T-helper 2 cell treated with Interferon-gamma antibody and Interleukin-4, amounts not matched to agents 5 μg/mL and 100 μg/mL, for 36 hours (primary cell): ENCODE measurements at places on chromosomes 13 and 19.
A peak's percentile ranks its signal among the peaks of the same experiment; 100 is the strongest.

- no peak for DNase-seq
These were observed 195.3 kb downstream of the B3GLCT start for GRCh38 chr13:31395090-31395489.

DNA sequence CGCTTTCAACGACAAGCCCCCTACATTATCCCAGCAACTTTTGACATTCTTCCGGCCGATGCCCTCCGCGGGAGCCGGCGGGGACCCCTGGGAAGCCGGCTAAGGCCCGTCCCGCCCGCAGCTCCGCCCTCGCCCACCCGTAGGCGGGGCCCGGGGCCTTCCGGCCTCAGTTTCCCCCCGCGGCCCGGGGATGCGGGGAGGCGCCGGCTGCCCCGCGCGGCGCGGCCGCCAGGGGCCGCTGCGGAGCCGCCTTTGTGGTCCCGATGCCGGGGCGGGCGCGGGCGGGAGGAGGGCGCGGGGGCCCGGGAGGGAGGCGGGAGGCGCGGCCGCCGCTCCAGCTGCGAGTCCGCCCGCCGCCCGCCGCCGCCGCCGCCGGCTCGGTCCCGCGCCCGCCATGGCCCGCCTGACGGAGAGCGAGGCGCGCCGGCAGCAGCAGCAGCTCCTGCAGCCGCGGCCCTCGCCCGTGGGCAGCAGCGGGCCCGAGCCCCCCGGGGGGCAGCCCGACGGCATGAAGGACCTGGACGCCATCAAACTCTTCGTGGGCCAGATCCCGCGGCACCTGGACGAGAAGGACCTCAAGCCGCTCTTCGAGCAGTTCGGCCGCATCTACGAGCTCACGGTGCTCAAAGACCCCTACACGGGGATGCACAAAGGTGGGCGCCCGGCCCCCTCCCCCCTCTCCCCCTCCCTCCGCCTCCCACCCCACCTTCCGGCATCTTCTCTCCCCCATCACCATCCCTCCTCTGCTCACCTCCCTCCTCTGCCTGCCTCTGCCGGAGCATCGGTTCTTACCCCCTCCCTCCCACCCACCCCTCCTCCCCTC, at the start of gene CELF5:
Gene CELF5 (plus strand): TSS at position 316 of the 823 bp plus-strand sequence. CDS start 79 bp downstream, at position 395.
- DNase-seq: peak; percentile 41

GRCh38 chr13:53075356-53076041, 46.9 kb downstream of the OLFM4 start:
- no peak for DNase-seq

DNA sequence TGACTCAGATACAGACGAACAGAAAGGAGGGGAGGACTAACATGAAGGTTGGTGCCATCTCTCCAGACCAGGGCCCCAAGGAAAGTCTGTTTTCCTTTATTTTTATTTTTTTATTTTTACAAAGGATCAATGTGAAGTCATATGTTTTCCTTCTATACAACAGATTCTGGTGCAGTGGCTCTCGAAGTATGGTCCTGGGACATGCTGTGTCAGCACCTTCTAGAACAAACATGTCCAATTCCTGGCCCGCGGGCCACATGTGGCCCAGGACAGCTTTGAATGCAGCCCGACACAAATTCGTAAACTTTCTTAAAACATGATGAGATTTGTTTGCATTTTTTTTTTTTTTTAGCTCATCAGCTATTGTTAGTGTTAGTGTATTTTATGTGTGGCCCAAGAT, 174.7 kb downstream of the FLT1 start:
- no peak for DNase-seq

DNA sequence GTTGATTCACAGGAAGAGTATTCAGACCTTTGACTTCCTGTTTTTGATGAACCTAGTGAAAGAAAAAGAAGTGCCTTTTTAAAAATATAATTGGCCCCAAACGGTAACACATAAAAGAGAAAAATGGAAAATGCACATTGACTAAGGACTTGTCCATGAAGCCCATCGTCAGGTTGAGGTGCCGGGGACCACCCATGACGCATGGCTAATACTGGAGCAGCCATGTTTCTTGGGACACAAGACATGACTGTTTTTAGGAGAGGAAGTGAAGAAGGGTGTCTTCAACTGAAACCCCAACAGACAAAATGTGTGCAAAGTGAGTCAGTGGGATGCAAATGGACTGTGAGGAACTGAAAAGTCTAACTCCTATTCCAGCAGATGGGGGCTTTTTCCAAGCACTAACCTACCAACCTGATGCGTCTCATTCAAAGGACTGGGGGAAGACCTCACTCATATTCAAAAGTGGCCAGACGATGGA, 459.4 kb downstream of the FOXO1 start:
- DNase-seq: no peak

DNA sequence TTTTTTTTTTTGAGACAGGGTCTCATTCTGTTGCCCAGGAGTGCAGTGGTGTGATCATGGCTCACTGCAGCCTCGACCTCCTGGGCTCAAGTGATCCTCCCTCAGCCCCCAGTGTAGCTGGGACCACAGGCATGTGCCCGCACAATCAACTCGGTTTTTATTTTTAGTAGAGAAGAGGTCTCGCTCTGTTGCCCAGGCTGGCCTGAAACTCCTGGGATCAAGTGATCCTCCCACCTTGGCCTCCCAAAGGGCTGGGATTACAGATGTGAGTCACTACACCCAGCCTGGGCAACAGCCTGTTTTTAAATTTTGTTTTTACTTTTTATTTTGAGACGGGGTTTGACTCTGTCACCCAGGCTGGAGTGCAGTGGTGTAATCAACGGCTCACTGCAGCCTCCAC, 2.3 kb upstream of the KDM4B start:
- no peak for DNase-seq

- DNase-seq: no peak
These were observed 293.8 kb downstream of the TSHZ3 start for GRCh38 chr19:31055454-31055853.

DNA sequence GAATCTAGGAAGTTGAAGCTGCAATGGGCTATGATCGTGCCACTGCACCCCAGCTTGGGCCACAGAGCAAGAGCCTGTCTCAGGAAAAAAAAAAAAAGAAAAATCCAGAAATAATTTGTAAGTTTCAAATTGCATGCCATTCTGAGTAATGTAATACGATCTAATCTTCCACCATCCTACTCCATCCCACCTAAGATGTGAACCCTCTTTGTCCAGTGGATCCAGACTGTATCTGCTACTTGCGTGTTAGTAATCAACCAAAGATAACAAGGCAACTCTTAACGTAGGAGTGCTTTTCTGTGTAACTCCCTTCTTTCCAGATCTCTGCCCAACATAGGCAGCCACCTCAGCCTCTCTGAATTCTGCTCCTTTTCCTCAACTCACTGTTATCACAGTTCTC, 24.3 kb downstream of the RFC3 start:
- no peak for DNase-seq

DNA sequence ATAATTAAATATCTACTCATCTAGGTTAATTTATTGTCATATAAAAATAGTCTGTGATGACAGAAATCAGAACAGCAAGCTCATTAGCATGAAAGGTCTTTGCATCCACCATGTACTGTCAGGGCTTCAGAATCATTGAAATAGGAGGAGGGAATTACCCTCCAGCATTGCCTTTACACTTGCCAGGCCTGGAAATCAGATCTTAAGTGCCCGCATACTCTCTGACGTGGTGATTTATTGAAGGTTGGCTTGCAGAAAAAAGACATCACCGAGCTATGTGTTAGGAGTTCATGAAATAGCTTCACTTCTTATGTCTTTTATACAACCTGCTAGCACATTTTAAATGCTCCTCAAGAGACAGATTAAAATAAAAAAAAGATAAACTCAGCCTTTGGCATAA, 661.7 kb upstream of the SLITRK1 start:
- DNase-seq: no peak

DNA sequence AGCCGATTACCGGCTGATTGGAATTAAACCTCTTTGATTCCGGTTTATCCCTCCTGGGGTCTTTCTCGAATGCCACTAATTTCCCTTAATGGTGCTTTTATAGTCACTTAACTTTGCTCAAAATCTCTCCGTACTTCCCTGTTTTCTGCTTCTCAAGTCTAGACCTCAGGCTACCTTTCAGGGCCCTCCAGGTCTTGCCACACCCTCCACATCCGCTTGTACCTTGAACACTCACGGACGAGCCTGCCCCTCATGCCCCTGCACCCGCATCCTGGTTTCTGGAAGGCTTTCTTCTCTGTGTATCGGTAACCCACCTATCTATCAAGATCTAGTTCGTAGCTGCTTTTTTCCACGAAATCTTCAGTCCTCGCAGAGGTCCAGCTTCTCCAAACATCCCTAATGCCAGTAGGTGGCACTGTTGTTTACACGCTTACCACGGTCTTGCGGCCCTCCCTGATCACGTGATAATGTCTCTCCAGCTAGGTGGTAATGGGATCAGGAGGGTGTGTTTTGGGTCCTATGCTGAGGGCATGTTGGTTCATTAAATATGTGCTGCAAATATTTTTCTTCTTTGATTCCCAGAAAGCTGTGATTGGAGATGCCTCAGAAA, 13.8 kb downstream of the ATP12A start:
- DNase-seq: peak; percentile 37

DNA sequence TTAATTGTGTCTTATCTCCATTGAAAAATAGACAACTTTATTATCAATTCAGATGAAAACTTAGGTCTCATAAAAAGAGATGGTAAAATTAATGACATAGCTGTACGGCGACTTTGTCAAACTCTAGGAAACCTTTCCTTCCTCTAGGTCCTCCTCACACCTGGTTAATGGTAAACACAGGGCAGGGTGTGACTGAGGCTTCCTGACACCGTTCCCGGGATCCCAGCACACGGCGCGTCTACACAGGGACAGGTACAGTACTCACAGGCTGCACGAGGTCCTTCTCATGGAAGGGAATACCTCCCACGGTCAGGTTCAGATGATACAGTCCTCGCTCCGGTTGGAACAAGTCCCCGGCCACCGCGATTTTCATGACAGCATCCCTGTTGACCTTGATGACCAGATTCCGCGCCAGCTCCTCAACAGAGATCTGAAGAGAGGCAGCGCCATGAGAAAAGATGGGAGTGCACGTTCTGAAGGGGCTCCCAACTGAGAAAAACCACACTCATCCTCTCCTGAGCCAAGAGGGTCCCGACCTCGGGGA, 35.5 kb downstream of the GAS6 start:
- DNase-seq: no peak

DNA sequence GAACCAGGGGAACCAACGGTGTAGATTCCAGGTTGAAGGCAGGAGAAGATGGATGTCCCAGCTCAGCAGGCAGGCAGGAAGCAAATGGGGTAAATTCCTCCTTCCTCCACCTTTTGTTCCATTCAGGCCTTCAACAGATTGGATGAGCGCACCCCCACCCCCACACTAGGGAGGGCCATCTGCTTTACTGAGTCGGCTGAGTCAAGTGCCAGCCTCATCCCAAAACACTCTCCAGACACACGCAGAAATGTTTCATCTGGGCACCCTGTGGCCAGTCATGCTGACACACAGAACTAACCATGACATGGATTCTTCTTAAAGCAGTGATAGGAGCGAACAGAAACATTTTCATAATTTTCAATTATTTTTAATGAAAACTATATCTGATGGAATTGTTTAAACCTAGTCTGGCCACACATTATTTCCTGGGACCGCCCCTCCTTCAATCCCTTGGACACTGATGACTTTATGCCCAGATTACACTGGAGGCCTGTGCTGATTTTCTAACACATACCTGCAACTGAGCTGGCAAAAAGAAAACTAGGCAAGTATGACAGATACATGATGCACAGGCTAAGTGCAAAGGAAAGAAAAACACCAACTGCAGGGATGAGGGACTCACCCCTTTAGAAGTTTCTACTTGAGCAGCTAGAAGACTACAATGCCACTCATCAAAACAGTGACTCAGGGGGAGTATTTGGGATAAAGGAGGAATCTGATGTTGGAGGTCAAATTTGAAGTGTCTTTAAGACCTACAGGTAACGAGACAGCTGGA, 154.2 kb downstream of the TNFRSF19 start:
- DNase-seq: no peak

DNA sequence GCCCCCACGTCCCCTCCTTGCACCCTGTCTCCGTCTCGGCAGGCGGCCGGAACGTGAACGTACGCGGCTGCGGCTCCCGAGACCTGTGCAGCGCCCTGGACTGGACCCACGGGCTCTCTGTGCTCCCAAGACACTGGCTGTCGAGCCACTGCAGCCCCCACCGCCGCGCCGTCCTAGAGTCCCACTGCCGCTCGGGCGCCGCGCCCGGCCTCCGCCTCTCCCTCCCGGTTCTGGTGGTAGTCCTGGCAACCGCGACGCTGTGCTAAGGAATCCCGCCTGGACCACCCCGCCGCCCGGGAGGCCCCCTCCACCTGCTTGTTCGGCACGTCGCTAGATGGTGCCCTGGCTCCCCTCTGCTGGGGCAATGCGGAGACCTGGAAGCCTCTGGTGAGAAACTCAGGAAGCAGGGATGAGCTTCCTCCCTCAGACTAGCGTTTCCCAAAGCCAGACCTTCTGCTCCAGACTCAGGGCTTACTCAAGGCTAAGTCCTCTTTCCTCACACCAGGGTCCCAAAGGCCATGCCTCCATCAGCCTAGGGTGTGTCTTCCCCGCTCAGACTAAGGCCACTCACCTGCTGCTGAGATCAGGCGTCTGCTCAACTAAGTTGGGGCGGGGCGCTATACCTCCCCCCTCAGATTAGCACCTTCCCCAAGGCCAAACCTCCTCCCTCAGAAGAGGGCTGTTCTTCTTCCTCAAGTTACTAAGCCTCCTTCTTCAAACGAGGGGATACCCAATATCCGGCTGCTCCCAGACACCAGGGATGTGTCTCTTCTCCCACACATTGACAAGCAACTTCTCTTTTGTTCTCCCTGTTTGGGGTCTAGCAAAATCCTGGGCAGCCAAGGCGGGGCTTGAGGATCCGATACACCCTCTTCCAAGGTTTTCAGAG, 16.1 kb upstream of the IRGC start:
- no peak for DNase-seq

- DNase-seq: no peak
These were observed 46.3 kb downstream of the CCNE1 start for GRCh38 chr19:29858000-29858596.

DNA sequence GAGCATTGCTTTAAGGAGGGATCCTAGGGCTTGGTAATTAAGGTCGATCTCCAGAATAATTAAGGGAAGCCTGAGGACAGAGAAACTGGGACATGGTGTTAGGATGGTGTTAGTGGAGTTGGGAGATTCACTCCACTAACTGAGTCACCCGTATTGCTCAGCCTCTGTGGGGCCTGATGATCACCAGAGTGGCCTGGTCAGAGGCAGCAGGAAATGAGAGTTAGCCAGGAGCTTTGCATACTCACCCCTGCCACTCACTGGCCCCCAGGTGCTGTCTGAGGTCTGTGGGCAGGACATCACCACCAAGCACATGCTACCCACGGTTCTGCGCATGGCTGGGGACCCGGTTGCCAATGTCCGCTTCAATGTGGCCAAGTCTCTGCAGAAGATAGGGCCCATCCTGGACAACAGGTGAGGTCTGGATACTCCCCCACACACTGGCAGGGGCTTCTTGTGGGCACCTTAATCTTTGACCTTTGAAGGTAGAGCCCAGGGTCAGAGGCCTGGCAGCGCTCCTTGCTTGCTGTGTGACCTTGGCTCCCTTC, 32.1 kb downstream of the PPP2R1A start:
- DNase-seq: no peak

GRCh38 chr13:91112201-91112923, 235.1 kb upstream of the MIR17HG start:
- no peak for DNase-seq
